ENCODE measurements at places on chromosomes 7 and 10.

GRCh38 chr7:132480534-132480933 is 95.7 kb downstream of the PLXNA4 start:
- no peaks in the 10 kb centered on the region for H3K27me3 ChIP-seq
- no peak for DNase-seq
- H3K4me1 ChIP-seq: peaks cover 2% of the 10 kb centered on the region
- H3K4me3 ChIP-seq: no peak overlapping the region
- no peaks in the 10 kb centered on the region for H3K36me3 ChIP-seq

- no peak overlapping the region for H3K4me3 ChIP-seq
- H3K27me3 ChIP-seq: no peaks in the 10 kb centered on the region
- peaks cover 24% of the 10 kb centered on the region for H3K36me3 ChIP-seq
Measured at GRCh38 chr7:102376964-102377466, 19.1 kb upstream of the PRKRIP1 start.

DNA sequence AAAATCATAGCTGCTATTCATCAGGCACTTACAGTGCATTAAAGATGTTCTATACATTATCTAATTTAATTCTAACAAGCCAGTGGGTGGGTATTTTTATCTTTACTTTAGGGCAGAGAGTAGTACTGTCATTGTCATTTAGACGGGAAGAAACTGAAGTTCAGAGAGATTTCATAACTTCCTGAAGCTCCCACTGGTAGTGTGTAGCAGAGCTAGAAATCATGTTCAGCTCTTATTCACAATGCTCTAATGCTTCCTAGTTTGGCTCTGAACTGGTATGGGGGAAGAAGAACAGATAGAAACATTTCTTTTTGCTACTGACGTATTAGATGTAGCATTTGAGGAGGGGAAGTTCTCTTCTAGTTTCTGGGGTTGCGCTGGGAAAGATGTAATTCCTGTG is 116.7 kb downstream of the CYP26A1 start:
- H3K27ac ChIP-seq: no peak overlapping the region
- H3K4me3 ChIP-seq: no peak overlapping the region
- no peaks in the 10 kb centered on the region for H3K27me3 ChIP-seq

GRCh38 chr7:115113131-115113530 is 191.2 kb downstream of the MDFIC start:
- no peaks in the 10 kb centered on the region for H3K4me1 ChIP-seq
- no peaks in the 10 kb centered on the region for H3K36me3 ChIP-seq
- no peak for DNase-seq
- no peaks in the 10 kb centered on the region for H3K27me3 ChIP-seq
- H3K4me3 ChIP-seq: no peak overlapping the region
- no peak overlapping the region for H3K27ac ChIP-seq

All from H1 (cell line).